Urothelium cell line (cell line): ENCODE measurements at places on chromosomes 12 and 14.

DNA sequence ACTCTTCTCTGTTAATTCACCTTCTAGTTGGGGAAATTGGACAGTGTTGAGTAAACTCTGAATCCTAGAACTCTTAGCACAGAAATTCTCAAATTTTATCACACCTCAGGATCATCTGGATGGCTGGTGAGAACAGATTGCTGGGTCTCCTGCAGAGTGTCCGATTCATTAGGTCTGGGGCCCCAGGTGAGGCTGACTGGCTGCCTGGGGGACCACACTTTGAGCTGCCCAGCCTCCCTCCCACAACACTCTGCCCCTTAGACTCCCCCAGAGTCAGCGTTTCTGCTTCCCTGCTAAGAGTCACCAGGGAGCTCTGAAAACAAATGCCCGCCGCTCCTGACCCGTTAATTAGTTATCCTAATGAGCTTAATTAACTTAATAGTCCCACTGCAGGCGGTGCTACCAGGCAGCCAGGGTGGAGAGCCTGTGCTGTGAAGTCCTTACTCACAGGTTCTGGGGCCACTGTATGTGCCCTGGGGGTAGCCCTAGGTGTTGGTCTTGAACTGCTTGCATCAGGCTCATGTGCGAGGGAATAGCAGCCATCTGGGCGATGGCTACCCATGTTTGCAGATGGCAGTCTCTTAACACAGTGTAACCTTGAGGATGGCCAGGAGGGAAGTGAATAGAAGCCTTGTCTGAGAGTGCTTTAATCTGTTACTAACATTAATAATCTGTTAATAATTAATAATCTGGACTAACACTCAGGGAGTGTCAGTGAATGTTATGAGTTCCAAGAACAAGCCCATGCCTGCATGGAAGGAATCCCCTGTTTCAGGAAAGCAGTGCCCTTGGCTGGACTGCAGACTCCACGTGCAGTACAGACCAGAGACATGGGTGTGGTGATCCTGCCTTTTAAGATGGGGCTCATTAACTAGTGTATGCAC, 35.6 kb downstream of the AACS start:
- DNase-seq = no peak

GRCh38 chr14:64478634-64479250, 13.4 kb downstream of the AKAP5 start:
- DNase-seq = no peak

- DNase-seq = no peak
Observed at GRCh38 chr12:89138048-89138852, 214.1 kb downstream of the DUSP6 start.

GRCh38 chr14:69353168-69353567, 44.9 kb downstream of the ERH start:
- no peak for DNase-seq

- DNase-seq = no peak
Observed at GRCh38 chr12:96521895-96522682, 32.7 kb downstream of the CFAP54 start.

DNA sequence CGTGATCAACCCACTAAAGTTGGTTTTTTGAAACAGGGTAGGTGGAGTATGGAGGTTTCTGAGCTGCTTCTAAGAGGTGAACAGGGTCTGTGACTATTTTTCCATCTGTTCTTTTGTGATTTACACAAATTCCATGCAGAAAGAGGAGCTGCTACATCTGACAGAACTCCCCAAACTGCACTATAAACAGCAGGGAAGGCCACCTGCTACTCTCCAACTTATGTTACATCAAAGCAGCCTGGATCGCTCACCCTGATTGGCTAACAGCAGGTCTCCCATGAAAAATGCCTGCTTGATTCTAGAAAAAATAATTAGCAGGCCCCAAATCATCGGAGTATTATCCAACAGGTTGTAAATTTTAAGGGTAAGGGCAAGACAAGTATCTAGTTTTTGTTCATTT, 282.9 kb upstream of the FLRT2 start:
- DNase-seq = no peak

GRCh38 chr14:90511795-90512328, 115.0 kb downstream of the CALM1 start:
- DNase-seq = no peak

GRCh38 chr14:30991408-30991807, 34.0 kb upstream of the AP4S1 start:
- no peak for DNase-seq

GRCh38 chr14:102487204-102487577, 22.4 kb downstream of the ANKRD9 start:
- DNase-seq = no peak

DNA sequence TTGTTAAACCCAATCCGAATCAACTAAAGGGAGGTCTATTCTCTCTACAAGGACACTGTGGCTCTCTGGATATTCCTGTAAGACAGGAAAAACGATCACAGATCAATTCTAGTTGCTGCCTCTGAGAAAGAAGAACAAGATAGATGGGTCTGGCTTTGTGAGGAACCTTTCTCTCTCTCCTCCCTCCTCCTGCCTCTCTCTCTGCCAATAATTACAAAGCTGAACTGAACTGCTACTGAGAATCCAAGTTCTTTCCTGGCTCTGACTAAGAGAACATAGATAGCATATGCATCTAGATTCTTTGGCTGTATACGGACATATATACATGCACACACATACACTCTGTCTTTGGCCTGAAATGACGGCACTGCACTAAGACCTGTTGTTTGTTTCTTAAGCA, 27.6 kb downstream of the ETV6 start:
- no peak for DNase-seq

- peak; percentile 59 for DNase-seq
Observed at GRCh38 chr12:30753233-30753632, 1.5 kb downstream of the CAPRIN2 start.

DNA sequence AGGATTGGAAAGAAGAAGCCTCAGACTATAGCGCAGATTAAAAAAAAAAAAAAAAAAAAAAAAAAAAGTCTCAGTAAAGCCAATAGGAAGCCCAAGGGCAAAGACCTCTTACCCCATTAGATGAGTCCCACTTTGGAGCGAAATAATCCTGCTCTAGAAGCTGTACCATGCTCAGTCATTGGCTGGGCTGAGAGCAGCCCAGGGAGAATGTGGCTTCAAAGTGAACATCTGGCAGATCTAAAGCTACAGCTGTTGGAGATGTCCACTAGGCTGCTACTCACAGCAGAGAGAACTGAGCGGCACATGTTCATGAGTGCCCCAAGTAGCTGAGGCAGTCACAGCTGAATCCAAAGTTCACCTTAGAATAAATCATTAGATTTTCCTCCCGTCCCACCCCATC, 560.9 kb downstream of the MED13L start:
- DNase-seq = no peak

GRCh38 chr12:106582249-106582591, 584 bp upstream of the RFX4 start:
- no peak for DNase-seq

GRCh38 chr14:52640137-52640536, 55.2 kb downstream of the ERO1A start:
- DNase-seq = no peak

GRCh38 chr14:97873291-97873690, 1076.1 kb downstream of the VRK1 start:
- no peak for DNase-seq
